Amygdala (tissue), 56 donors: ENCODE measurements at places on chromosomes 7 and 10.

- DNase-seq: no peak
Observed at GRCh38 chr10:97416565-97416964, 9.4 kb upstream of the PGAM1 start.

- DNase-seq: no peak
Observed at GRCh38 chr7:101299511-101300464, 21.8 kb downstream of the IFT22 start.

DNA sequence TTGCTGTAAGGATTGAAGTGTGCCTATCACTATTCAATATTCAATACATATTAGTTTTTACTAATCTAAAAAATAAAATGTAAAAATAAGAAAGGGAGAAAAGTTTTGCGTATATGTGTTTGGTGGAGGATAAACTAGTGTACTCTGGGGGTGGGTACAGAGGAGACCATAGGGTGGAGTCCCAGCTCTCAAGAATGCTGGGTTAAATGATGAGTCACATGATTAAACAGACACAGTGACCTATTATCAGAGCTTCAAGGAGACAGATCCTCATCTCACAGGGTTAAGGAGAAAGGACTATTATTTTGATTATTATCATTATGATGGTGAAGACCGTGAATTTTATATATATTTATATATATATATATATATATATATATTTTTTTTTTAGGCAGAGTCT lies 77.5 kb downstream of the AFAP1L2 start:
- no peak for DNase-seq

GRCh38 chr7:94584113-94584512 lies 71.8 kb downstream of the SGCE start:
- DNase-seq: no peak

DNA sequence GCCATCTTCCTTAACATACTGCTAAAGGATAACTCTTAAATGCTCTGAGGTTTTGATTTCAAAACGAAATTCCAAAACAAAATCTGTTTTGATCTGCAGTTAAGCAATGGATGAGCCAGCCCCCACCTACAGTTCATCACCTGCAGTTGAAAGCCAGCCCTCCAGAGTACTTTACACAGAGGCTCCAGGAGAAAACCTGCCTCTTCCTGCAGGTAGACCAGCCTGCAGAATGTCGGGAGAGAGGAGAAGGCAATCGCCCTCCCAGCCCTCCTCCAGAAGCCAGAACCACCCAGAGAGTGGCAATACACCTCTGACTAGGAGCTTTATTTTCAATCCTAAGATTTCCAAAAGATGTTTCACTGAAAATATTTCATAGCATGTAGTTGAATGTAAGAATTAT lies 798.1 kb downstream of the GATA3 start:
- DNase-seq: no peak

DNA sequence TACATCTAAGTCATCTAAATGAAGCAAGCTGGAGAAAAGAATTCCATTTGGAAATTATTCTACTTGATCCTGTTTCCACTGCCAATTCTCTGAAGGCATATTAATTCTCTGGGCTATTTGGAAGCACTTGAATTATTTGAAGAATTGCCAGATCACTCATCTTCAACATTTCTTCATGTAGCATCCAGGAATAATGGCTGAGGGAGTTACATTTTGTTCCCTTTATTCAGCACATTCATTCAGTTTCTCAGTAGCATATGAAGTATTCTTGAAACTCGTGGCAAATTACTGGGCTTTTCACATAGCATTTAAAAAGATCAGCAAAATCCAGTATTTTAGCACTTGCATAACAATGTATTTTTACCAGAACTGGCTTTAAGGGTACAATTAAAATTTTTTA lies 127.1 kb upstream of the VIPR2 start:
- DNase-seq: no peak

DNA sequence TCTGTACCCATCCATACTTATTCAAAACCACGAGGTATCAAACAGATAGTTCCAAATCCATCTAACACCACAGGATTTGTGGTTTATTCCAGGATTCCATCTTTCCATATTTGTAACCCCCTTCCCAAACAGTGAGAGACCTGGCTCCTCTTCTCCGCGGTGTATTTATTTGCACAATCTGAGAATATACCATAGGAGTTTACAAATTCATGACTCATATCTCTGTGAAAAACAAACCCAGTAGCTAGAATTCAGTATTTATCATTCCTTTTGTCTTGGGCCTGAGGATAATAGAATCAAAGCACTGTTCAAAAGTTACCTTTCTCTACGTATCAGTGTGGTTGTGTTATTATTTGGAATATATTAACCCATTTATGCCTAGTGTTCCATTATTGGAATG lies 31.9 kb downstream of the PDSS1 start:
- no peak for DNase-seq

GRCh38 chr10:75744261-75744660 lies 312.8 kb downstream of the LRMDA start:
- DNase-seq: no peak

DNA sequence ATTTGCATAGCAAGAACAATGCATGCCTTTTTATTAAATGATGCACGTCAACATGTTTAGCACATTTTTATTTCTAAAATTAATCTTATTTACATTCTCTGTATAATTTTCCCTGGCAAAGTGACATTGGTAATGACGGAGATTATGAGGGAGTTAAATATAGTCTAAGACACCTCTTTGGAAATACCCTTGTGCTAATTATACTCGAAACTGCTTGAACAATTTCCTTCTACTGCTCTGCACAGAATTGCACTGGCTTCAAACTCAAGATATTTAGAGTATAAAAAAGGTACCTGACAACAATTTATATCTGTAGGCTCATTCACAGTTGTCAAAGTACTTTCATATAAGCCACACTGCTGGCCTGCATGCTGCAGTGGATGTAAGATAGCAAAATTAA lies 602.7 kb downstream of the NXPH1 start:
- DNase-seq: no peak

DNA sequence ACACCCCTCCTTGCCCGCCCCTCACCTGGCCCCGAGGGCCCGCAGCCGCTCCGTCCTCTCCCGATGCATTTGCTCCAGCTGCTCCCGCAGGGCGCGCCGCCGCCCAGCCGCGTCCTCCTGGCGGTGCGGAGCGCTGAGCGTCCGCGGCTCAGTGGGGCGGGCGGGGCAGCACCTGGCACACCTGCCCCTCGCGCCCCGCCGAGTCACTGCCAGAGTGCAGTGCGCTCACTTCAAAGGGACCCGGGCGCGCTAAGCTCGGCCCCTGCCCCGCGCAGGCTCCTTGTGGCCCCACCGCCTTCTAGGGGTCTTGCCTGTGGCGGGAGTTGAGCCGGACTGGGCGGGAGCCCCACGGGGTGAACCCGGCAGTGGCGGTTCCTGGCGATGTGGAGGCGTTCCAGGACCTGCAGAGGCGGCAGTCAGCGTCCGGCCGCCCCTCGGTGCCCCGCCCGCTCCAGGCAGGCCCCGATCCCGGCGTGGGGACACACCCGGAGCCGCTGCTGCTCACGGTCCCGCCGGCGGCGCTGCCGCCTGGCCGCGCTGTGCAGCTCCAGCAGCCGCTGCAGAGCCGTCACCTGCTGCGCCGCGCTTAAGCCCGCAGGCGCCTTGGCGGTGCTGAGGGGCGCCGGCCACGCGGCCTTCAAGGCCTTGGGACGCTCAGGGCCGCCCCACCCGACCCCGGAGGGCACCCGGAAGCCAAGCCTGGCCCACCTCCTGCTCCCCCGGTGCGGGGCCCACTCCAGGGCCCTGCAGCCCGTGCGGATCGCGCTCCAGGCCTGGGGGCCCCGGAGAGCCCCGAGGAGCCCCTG lies 6.7 kb downstream of the ATP6V1F start:
- DNase-seq: peak; percentile 45

- no peak for DNase-seq
Observed at GRCh38 chr10:551373-552252, 137.9 kb downstream of the DIP2C start.

- no peak for DNase-seq
Observed at GRCh38 chr7:46202379-46202778, 281.3 kb upstream of the IGFBP3 start.

GRCh38 chr7:33921216-33921938 lies 16.0 kb downstream of the BMPER start:
- DNase-seq: no peak

- DNase-seq: no peak
Observed at GRCh38 chr7:106812027-106812643, 52.9 kb upstream of the PIK3CG start.

DNA sequence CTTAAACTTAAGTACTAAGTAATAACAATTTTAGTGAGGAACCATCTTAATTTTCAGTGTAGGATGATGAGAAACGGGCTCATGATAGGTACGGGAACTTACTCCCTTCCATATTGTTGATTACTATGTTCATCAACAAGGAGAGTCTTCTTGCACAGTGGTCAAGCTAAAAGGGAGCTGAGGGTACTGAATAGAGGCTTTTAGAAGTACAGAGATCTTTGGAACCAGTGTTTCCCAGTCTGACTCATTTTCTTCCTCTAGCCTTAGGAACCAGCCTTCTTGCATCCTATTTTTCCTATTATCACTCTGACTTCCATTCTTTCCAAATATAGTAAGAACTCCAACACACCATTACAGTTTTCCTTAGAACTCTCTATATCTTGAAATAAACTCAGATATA lies 17.6 kb upstream of the SEMA3D start:
- no peak for DNase-seq

DNA sequence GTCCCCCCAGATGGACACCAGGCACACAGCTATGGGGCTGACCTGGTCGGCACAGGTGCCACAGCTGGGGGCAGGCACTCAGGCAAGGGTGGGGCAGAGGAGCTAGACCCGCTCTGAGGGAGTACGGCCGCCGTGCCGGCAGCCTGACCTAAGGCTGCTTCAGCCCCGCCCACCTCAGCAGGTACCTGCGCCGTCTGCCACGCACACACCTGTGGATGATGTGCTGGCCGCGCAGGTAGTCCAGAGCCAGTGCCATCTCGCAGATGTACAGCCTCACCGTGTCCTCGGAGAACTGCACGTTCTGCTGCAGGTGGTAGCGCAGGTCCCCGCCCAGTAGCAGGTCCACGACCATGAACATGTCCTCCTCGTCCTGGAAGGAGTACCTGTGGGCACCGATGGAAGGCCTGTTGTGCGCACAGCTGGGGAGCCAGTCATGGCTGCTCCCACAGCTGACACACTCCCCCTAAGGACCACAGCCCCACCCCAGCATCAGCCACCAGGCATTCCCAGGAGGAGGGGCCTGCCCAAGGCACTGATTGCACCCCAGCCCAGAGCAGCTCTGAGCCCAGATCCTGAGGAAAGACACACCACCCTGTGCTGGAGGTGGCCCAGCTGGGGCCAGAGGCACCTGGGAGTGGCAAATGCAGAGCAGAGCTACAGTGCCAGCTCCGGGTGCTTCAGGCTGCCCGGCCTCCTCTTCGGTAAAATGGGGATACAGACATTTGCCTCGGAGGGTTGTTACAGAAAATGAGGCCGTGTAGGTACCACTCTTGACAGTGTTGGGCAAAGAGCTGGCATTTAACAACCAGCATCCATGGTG lies 40.0 kb downstream of the DPYSL4 start:
- no peak for DNase-seq

DNA sequence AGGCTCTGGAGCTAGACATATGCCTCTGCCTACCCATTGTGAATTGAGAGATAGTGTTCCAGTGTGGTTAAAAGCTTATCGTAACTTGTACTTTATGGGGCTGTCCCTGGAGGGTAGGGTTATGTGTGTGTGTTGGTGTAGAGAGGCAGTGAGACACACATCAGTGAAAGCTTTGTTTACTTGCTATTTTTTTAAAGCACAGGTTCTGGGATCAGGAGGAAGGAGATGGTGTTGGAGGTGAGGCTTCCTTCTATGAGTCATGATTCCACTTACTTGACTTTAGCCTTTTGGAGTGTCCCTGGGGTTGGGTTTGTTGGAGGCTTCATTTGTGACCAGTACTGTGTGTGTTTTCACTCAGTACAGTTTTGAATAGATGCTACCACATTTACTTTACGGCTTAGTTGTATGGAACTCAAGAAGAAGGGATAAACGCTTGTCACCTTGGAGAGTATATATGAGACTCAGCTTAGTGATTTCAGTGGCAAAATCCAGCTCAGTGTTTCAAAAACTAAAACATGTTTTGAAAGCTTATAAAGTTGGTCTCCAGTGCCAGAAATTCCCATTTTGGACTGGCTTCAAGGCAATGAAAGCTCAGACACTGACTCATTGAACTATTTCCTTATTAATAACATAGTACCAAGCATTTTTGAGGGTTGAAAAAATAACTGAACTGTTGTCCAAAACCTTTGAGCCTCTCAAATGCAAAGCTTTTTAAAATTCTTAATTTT lies 106.2 kb downstream of the PLXDC2 start:
- DNase-seq: no peak

DNA sequence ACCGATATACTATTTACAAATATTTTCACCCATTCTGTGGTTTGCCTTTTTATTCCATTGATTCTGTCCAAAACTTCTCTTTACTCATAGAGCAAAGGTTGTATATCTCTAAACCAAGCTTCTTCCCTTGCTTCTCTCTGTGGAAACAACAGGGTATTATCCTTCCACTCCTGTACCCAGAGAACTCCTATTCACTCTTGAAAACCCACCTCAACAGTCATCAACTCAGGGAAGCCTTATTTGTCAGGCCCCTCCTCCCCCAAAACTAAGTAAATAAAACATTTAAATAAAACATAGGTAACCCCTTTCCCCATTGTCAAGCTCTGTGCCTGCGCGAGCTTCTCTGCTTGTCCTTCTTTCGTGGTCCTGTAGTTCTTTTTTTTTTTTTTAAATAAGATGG lies 44.6 kb downstream of the GTF2IRD1 start:
- no peak for DNase-seq

- DNase-seq: no peak
Observed at GRCh38 chr7:97401398-97401797, 283.9 kb downstream of the SDHAF3 start.

- DNase-seq: no peak
Observed at GRCh38 chr10:35600193-35600592, 4.9 kb upstream of the GJD4 start.

DNA sequence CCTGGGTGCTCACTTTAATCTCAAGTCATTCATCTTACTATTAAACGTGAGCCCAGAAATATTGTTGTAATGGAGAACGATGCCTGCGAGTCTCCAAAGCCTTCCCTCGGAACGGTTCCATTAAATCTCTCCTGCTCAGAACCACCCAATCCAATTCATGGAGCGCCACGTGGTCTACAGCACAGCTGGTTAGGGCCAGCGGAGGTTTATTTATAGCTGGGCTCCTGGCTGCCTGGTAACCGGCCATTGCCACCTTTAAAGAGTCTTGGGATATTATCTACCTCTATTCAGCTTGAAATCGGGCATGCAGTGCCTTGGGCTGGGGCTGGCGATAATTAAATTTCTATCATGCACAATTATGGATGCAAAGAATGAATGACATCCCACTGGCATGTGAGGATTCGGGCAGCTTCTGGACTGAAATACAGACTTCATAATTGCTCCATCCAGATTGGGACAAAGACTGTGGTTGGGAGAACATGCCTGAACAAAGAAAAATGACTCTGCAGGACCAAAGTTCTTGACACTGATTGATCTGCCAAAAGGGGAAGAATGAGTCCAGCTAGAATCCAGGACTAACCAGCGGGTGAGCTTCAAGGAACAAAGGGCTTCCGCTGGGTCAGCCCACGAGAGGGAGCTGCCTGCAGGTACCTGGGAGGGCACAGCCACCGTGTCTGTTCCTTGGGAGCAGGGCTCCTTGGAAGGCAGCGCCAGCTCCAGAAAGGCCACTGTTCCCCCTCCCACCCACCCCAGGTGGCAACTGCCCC lies 7.3 kb downstream of the FAM20C start:
- DNase-seq: no peak

- DNase-seq: no peak
Observed at GRCh38 chr7:141115965-141116364, 42.1 kb downstream of the TMEM178B start.

- DNase-seq: no peak
Observed at GRCh38 chr10:65350611-65351010, 1575.2 kb upstream of the LRRTM3 start.
